Central memory CD4-positive, alpha-beta T cell (primary cell): ENCODE measurements at places on chromosomes 2 and 18.

DNA sequence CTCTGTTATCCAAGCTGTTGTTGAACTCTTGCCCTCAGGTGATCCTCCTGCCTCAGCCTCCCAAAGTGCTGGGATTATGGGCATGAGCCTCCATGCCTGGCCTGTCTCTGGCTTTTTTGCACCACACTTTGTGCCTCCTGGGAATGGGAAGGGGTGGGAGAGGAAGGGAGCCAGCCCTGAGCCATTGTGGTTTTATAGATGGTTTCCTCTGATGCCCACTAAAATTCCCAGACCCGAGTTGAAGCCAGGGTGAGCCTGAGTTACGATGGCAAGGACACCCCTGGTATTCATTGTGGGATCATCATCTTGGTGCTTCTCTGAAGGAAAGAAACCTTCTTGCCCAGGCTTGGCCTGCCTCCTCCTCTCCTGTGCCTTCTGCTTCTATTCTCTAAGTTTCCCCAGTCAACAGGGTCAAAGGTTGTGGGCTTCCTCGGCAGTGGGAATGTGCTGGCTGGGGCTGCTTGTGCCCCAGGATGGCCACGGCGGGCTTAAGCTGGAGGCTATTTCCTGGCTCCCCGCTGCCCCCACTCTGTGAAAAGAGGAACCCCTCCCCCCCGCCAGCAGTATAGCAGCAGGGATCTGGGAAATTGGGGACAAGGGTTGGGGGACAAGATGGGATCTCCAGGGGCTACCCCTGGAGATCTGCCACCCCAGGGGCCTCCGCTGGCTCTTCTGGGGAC is 106.2 kb downstream of the STPG4 start:
- DNase-seq = no peak

DNA sequence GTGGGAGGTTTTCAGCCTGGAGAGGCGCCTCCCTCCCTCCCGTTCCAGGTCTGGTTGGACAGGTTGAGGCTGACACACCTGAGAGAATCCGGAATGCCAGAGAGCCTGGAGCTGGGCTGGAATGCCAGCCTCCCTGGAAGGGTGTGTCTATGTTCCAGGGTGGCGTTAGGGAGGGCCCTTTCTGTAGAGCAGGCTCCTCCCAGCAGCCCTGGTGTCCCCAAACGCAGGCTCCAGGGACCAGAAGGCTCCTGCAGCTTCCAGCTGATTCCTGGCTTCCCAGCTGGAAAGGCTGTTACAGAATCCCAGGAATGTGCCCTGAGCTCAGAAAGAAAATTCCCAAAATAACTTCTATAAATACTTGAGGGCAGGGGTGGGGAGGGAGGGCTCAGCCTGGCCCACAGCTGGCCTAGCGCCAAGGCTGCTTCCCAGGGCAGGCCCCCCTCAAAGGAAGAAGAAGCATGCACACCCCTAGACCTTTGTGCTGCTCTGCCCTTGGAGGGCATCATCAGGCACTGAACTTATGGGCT is 85.4 kb downstream of the STPG4 start:
- no peak for DNase-seq

GRCh38 chr2:169080250-169081069 is 11.1 kb downstream of the DHRS9 start:
- no peak for DNase-seq

- no peak for DNase-seq
Observed at GRCh38 chr2:42061839-42062238, 14.0 kb downstream of the PKDCC start.

- no peak for DNase-seq
Observed at GRCh38 chr2:152440049-152440448, 105.1 kb downstream of the FMNL2 start.

DNA sequence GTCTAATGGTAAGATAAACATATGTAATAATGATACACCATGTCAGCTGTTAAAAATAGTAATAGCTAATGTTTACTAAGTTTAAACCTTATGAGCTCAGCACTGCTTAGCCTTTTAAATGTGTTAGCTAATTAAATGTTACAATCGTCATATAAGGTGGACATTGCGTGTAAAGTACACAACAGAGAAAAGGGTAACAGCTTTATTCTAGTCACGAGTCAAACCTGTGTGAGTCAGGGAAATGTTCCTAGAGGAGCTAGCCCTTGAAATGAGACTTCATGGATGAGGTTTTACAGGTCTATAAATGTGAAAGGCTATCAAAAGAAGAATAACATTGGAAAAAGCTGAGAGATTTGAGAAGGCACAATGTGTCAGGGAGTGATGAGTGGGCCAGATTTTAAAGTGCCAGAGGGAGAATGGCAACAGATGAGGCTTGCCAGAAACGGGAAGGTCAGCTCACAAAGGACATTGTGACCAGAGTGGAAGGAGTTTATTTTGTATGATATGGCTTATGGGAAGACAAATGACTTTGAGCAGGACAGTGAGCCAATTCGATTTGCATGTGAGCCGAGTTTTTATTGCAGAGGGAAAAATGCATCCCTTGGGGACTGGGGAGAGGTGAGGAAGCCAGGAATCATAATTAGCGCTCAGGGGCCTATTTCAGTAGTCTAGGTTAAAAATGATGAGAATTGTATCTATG is 276.3 kb downstream of the CTNNA2 start:
- DNase-seq = no peak

- DNase-seq = no peak
Observed at GRCh38 chr2:22907330-22907729, 477.6 kb upstream of the KLHL29 start.
